ENCODE measurements at places on chromosomes 3 and 15.

DNA sequence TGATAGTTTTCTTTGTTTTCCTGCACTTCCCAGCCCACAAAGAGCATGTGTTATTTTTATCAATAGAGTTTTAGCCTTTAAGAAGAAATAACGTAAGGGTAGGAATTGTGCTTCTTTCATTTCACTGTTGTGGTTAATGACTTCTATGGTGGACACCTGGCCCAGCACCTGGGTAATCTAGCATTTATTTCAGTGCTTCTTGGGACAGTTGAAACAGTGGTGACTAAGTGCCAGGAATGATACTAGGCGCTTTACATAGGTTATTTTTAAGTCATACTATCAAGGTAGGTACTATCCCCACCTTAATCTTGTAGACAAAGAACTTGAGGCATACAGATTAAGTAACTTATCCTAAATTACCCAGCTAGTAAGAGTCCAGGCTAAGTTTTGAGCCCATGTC, 243.8 kb downstream of the SOX2 start:
- H3K36me3 ChIP-seq: no peaks in the 10 kb centered on the region
- H3K27me3 ChIP-seq: no peaks in the 10 kb centered on the region
- H3K27ac ChIP-seq: no peak overlapping the region

- no peaks in the 10 kb centered on the region for H3K27me3 ChIP-seq
- peak overlapping the region; percentile 65 for H3K27ac ChIP-seq
- peaks cover 9% of the 10 kb centered on the region for H3K4me1 ChIP-seq
- H3K4me3 ChIP-seq: peak overlapping the region; percentile 95
Measured at GRCh38 chr3:125375950-125376679, 990 bp upstream of the ZNF148 start.

- H3K27me3 ChIP-seq: no peaks in the 10 kb centered on the region
- peaks cover 3% of the 10 kb centered on the region for H3K4me1 ChIP-seq
- H3K4me3 ChIP-seq: no peak overlapping the region
- no peaks in the 10 kb centered on the region for H3K36me3 ChIP-seq
- no peak for DNase-seq
- H3K27ac ChIP-seq: no peak overlapping the region
Measured at GRCh38 chr3:159672728-159673688, 315.6 kb upstream of the IL12A start.

- H3K36me3 ChIP-seq: no peaks in the 10 kb centered on the region
- no peak overlapping the region for H3K4me3 ChIP-seq
- H3K27ac ChIP-seq: no peak overlapping the region
- H3K4me1 ChIP-seq: no peaks in the 10 kb centered on the region
- no peak for DNase-seq
Measured at GRCh38 chr15:69578252-69578651, 125.6 kb downstream of the RPLP1 start.

DNA sequence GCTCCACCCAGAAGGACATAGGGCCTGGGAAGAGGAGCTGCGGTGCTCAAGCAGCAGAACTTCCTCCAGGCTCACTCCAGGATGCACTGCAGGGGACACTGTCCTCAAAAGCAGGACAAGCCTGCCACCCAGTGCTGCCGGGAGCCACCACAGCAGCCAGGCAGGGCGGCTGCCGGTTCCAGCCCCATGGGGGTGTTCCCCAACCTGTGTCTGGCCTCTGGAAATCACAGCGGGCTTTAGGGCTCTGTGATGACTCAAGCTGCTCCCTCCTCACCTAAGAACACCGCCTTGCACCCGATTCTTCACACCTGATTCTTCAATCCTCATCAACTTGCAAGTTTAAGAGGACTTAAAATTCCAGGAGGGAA, 71.9 kb upstream of the SLC6A11 start:
- DNase-seq: peak; percentile 23
- H3K4me1 ChIP-seq: no peaks in the 10 kb centered on the region
- H3K4me3 ChIP-seq: no peak overlapping the region
- H3K36me3 ChIP-seq: no peaks in the 10 kb centered on the region
- H3K27me3 ChIP-seq: peaks cover 40% of the 10 kb centered on the region
- no peak overlapping the region for H3K27ac ChIP-seq

Data from HCT116 (cell line).